ENCODE measurements at places on chromosomes 16 and 17.

GRCh38 chr17:59436900-59437299, 105.4 kb downstream of the YPEL2 start:
- DNase-seq = no peak

DNA sequence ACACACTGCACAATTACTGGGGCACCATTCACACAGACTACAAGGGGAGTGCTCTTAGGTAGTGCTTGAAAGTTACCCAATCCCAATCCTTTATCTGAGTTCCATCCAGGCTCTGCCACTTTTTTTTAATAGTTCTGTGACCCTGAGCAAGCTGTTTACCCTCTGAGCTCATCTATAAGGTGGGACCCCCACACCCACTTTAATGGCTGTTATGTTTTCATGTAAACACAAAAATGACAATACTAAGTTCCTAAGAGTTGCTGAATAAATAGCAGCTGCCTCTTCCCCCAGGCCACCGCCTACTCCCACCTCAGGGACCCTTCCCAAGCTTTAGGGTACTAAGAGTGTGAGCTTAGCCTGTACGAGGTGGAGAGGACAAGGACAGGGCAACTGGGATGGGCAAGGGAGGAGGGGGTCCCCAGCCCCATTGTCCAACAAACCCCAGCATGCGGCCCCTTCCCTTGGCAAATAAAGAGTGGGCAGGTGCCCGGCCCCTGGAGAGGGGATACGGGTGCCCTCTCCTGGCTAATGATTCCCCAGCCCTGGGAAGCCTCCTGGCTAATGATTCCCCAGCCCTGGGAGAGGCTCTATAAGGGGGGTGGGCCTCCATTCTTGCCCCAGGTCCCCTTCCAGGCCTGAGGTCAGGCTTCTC, 14.6 kb downstream of the SLC13A2 start:
- no peak for DNase-seq

DNA sequence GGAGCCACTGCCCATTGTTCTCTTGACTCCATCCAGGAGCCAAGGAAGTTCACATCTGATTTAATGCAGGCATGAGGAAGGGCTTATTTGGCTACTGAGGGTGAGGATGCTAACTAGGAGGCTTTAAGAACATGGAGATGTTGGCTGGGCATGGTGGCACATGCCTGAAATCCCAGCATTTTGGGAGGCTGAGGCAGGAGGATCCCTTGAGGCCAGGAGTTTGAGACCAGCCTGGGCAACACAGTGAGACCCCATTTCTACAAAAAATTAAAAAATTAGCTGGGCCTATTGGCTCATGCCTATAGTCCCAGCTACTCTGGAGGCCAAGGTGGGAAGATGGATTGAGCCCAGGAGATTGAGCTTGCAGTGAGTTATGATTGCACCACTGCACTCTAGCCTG, 116.5 kb downstream of the RAP1GAP2 start:
- no peak for DNase-seq

DNA sequence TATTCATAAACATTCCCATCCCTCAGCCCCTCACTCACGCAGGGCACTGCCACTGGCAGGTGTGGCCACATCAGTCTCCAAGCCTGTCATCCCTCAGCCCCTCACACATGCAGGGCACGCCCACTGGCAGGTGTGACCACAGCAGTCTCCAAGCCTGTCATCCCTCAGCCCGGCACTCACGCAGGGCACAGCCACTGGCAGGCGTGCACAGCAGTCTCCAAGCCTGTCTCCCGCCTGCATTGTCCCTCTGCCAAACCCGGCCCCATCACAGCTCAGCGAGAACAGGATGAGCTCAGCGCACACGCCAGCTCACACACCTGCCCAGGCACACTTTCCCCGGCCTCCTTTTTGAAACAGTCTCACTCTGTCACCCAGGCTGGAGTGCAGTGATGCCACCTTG, 11.4 kb upstream of the KREMEN2 start:
- DNase-seq = peak; percentile 96

DNA sequence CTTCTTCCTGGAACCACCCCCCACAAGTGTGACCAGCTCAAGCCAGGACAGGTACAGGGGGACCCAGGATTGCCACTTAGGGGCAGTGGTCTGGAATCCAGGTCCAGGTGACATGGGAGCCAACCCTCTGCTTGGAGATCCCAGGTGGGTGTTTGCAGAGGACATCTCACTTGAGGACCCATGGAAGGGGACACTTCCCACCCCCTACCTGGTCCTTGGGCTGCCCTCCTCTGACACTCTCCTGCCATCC, 145.5 kb downstream of the SEC14L1 start:
- DNase-seq = no peak

- no peak for DNase-seq
Observed at GRCh38 chr16:49455991-49456745, 82.6 kb downstream of the C16orf78 start.

DNA sequence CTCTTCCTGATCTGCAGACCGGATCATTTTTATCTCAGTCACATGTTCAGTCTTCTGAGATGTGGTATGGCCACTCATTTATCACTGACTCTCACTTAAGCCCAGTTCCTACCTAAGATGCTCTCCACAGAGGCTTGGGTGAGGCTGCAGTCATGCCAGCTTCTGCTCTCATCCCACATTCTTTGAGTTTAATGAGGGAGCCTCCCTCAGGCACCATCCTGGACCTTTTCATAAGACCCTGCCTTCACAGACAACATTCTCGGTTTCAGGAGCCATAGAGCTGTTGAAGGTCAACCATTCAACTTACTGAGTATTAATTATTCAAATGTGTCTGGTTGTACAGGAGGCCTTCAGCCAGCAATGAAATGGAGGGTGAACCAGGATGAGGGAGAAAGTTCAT, 23.6 kb upstream of the HNF1B start:
- DNase-seq = no peak

DNA sequence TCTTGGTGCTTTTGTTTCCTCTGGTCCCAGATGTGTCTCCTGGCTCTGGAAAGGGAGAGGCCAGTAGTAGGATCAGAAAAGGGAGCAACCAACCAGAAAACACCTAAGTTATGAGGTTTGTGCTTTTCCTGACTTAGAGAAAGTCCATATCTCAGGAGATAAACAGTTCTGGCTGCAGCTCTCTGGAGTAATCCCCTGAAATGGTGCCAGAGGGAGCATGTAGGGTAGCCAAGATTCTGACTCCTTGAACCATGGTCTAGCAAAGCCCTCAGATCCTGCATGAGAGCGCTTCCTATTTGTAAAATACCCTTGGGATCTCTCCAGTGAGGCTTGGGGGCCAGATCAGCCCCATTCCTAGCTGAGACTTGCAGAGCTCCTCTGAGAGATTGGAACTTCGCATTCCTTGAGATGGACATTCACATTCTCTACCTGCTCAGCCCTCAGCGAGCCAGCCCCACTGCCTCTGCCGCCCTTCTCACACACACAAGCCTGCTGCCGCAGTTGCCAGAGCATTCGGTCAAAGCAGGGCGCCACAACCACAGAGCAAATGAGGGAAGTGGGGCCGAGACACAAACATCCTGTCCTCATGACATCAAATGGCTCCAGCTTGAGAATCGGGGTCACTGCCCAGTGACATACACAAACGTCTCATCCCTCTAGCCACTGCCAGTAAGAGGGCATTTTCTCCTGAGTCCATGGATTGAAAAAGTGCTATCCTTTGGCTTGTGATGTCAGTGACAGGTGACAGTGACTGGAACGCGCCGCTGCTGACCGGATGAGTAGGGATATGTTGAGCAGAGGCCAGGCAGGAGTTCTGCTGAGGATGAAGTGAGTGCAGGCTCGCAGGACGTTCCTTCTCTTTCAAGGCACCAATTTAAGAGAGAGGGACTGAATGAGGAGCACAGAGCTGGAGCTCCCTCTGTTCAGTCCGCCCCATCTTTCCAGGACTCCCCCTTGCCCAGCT, 5.0 kb downstream of the ABHD15 start:
- no peak for DNase-seq
